Gastroesophageal sphincter (tissue), 4 donors: ENCODE measurements at places on chromosomes 11 and 22. TPM values are rescaled to one million over a fixed set of nuclear protein-coding genes. Genes with fewer than 3 reads are reported as not detected.

The RAB39A gene
- 0.31 TPM for total RNA-seq

The FOLR3 gene
- total RNA-seq = 0.96 TPM

The UPK3A gene
- not detected for total RNA-seq

The KRTAP5-11 gene
- total RNA-seq = not detected

The C22orf31 gene
- total RNA-seq = not detected

The F2 gene
- not detected for total RNA-seq

The LRFN4 gene
- 17.5 TPM for total RNA-seq

GRCh38 chr11:20070459-20070858, 89.8 kb downstream of the DBX1 start:
- no peak for ATAC-seq

- no peak for ATAC-seq
Measured at GRCh38 chr11:126963115-126963514, 37.5 kb downstream of the KIRREL3 start.

- ATAC-seq = no peak
Measured at GRCh38 chr11:66547662-66548009, 933 bp downstream of the ACTN3 start.

- no peak for ATAC-seq
Measured at GRCh38 chr22:48047722-48048500, 1285.5 kb downstream of the TBC1D22A start.

GRCh38 chr11:35848616-35849015, 95.2 kb upstream of the LDLRAD3 start:
- ATAC-seq = no peak

DNA sequence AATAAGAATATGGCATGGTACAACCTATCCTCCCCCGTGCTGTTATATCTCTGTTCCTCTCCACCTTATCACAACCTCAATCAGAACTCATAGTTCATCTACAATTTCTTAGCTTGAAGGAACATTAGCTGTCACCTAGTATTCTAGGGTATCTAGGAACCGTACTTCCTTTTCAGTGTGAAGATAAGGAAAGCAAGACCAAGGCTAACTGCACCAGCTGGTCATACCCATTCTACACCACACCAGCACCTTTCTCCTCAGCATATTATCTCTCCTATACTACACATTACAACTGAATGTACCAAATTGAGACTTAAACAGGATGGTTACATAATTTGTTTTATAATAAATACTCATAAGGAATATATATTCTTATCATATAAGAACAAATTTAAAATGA, 73.1 kb downstream of the ARHGAP32 start:
- ATAC-seq = no peak

GRCh38 chr22:27726686-27727449, 74.7 kb downstream of the MN1 start:
- peak; percentile 91 for ATAC-seq

- ATAC-seq = no peak
Measured at GRCh38 chr22:48893288-48894063, 934.2 kb downstream of the BRD1 start.

DNA sequence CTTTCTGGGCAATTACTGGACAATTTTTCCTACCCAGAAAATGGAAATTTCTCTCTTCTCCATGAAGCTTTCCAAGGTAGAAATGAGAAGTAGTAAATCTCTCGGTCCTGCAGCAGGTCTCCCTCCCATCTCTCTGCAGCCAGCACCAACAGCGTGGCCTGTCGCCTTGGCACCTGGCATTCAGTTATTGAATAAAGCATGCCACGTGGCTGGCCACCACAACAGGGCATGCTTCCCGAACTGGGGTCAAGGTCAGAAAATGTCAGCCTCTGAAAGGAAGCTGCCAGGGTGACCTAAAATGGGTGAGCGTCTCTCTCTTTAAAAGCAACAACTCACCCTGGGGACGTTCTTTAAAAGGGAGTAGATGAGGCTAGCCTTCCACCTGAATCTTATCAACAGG, 14.0 kb downstream of the CACNG2 start:
- no peak for ATAC-seq

- no peak for ATAC-seq
Measured at GRCh38 chr22:46374663-46375474, 39.4 kb downstream of the TRMU start.

DNA sequence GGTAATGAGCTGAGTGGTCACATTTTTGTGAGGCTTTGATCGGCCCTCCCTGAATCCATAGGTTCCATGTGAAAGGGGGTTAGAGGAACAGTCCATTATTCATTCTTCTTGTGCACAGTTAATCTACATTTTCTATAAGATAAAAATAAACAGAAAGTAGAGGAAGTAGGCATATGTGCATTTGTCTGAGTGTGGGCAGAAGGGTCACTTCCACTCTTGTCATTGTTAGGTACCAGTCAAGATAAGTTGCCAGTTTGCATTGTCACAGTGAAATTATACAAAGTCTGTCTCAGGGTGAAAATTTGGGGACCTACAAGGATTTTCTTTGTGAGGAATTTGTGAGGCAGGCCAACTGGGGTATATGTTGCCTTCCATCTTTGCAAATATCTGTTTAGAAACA, 4.6 kb upstream of the APOL4 start:
- no peak for ATAC-seq

DNA sequence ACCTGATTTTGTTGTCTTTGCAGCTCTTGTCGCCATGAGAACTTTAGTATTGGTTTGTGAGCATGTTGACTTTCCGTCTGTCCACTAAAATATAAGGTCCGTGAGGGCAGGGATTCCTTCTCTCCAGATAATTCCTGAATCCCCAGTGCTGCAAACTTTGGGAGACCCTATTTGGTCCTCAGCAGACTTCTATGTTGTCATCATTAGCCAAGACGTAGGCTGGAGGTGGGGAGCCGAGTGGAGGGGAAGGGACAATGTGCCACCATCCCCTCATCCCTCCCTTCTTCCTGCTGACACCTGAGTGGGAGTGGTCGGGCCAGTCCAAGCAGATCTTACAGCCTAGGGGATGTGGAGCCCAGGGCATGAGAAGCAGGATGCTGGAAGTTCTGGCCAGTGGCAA, 690.6 kb downstream of the TBC1D22A start:
- ATAC-seq = no peak
